ENCODE measurements at places on chromosomes 5 and 9. TPM values are rescaled to one million over a fixed set of nuclear protein-coding genes. Genes with fewer than 3 reads are reported as not detected.

DNA sequence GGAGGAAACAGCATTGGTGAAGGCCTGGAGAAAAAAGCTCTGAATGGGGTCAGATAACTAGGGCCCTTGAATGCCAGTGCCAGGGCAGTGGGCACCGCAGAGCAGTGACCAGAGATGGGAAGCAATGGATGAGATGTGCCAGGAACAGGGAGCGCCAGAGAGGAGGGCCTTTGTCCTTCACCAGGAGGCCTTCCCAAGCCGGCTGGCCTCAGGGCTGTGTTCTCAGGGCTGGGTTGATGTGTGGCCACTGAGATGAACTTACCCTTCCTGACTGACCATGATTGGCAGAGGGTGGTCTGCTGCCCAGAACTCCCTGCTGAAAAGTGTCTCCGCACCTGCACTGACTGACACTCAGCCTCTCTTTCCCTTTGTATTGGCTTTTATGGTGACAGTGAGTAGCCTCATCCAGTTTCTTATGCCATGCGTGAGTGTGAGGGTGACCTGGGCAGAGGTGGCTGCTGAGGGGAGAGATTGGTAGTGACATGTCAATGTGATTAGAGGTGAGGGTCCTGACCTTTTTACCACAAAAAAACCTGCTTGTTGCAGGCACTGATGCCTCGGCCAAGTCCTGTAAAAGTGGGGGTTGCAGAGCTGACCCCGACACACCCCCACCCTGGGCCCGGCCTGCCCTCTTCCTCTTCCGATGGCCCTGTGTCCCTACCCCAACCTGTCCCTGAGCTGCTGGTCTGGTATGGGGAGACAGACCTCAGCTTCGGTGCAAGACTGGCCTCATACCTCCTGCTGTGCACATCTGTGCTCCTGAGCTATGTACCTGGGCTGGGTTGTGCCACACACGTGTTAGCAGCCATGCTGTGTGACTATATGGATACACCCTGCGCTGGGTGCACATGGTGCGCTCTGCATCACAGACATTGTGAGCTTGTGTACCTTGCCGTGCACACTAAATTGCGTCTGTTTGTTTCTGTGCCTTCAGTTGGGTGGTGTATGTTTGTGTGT is 57.1 kb upstream of the PSD2 start:
- DNase-seq, result no peak

DNA sequence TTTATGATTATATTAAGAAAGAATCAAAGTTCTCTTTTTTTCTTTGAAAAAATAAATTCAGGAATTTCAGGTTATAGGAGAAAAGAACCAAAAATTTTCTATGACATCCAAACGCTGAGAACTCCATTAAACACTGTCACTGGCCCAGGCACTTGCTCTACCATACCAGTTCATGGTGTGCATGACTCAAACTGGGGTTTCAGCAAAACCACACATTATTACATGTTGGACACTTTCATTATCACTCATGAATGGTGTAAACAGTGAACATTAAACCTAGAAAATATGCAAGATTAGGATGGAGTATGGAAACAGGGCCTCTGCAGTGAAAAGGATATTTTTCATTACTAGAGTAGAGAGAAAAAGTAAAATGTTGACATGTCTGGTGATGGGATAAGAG is 369.9 kb upstream of the FAM174A start:
- DNase-seq, result no peak

DNA sequence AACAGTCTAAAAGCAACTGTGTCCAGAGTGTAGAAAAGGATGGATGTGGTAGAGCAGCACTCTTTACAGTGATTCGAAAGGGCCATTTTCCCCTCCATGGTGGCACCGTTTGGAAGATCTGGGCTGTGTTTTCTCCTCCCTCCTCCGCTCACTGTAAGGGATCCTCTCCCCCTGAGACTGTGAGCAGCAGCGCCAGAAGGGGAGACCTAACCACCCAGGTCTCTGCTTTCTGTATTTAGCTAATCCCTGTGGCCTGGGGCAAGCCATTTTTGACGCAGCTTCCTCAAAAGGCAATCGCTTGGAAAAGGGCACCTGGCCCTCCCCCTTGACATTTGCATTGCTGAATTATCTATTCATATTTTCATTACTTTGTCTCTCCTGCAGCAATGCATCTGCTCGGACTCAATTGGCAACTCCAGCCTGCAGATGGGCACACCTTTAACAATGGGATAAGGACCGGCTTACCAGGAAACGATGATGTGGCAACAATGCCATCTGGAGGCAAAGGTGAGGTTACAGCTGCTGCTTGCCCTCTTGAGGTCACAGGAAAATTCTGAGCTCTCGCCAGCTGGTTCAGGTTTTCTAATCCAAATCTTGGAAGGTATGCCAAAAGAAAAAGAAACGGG is 244.3 kb upstream of the WWC1 start:
- DNase-seq, result no peak

- no peak for DNase-seq
These were observed 393.9 kb upstream of the RIOK2 start for GRCh38 chr5:97576956-97577355.

DNA sequence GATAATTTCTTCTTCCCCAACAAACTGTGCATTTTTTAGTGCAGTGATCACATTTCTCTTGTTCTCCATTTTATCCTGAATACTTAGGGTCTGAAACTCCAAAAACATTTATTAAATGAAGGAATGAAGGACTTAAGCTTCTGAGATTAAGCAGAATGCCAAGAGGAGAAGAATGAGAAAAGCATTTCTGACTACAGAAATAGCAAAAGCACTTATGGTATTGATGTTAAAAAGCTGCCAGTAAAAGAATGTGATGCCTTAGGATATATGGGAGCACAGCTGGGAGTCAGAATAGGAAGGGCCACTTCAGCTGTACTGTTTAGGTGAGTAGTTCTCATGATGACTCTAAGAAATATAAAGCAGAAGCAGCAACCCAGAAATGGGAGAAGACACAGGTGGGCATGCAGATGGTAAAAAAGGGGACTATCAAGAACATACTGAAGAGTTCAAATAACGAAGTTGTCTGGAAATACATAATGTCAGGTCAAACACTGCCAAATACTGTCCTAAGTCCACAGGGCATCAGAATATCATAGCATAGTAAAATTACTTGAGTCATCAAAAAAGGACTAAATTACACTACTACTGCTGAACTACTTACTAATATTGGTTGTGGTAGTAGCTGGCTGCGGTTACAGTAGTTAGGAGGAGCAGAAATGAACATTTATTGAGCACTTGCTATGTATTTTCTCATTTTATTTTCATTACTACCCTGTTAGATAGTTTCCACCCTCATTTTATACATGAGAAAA is 132.7 kb downstream of the MAPKAP1 start:
- DNase-seq, result no peak

DNA sequence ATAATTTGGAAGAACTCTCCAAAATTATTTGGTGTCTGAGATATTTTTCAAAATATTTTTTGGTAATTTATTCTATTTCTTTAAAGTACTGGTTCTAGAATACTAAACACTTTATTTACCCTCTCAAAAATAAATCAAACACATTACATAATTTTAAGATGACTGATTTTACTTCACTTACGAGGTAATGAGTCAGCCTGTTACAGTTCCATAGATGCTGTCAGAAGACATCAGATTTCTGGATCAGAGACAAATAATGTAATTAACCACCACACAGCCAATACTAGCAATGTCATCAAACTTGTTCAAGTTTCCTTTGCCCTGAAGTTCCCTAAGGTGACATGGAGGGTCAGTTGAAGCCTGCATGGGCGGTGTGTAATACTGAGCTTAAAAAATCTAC is 106.1 kb upstream of the CDH9 start:
- no peak for DNase-seq

GRCh38 chr9:136423432-136424146 is 13.1 kb downstream of the PMPCA start:
- no peak for DNase-seq

GRCh38 chr5:140764177-140764973 is 21.6 kb upstream of the PCDHA1 start:
- no peak for DNase-seq

Gene PCDHB2
- 3.1 TPM for total RNA-seq

Gene GPR21
- total RNA-seq, result 4.3 TPM

Gene WDR38
- not detected for total RNA-seq

Gene C6
- total RNA-seq, result 1.4 TPM

Gene PDZD2
- 34.9 TPM for total RNA-seq

Gene CER1
- total RNA-seq, result 0.30 TPM

Gene ACTBL2
- 5.8 TPM for total RNA-seq

Gene IFNA13
- total RNA-seq, result not detected

Measured in skin of body (tissue), 3 donors.